ENCODE measurements at places on chromosomes 16 and 17.
A peak's percentile ranks its signal among the peaks of the same experiment; 100 is the strongest.

DNA sequence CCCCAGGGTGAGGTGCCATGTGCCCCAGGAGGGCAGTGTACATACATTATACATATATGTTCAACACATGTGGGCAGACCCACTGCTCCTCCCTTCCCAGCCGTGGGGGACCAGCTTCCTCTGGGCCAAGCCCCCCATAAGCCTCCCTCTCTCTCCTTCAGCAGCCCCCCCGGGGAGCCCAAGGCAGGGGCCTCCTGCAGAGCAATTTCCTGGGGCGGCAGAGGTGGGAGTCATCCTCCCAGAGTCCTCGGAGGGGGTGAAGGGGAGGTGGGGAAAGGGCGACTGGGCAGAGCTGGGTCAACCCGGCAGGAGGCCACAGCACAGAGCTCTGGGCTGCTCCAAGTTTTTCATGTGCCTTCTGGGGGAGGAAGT is 235.1 kb downstream of the ZNF423 start:
- H3K4me1 ChIP-seq = peaks cover 24% of the 10 kb centered on the region
- no peaks in the 10 kb centered on the region for H3K36me3 ChIP-seq
- H3K27me3 ChIP-seq = no peaks in the 10 kb centered on the region
- no peak for DNase-seq
- H3K27ac ChIP-seq = peak overlapping the region; percentile 81

GRCh38 chr16:85114909-85115567 is 2.8 kb upstream of the CIBAR2 start:
- no peak for DNase-seq
- no peaks in the 10 kb centered on the region for H3K4me1 ChIP-seq
- no peaks in the 10 kb centered on the region for H3K27me3 ChIP-seq
- peak overlapping the region; percentile 10 for H3K27ac ChIP-seq

DNA sequence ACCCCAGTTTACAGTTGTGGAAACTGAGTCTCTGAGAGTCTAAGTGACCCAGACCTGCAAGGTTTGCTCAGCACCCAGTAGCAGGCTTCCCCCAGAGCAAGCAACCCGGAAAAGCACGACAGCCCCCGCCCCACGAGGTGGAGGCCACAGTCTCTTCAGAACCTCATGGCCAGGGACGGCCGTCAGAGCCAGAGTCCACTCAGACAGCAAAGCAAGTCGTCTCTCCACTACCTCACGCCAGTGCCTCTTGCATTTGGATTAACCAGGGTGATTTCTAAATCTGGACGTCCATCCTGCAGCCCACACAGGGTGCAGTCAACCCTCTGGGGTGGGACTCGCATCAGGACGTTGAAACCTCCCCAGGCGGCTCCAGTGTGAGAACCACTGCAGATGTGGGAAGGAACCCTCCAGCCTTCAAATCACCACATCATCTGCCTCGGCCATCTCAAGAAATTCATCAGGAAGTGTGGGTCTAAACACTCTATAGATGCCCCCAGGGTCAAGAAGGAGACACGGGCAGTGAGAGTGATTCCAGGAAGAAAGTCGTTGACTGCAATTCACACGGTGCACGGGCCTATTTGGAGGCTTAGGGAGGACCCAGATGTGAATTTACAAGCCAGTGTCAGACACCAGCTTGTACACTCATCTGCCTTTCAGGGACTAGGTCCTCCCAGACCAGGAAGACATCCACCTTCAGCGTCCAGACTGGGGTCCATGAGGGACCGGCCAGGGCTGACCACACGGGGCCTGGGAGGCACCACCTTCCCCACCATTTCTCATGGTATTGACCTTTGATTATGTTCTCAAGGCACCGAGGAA is 20.2 kb upstream of the RBFOX3 start:
- peak; percentile 64 for DNase-seq
- no peak overlapping the region for H3K27ac ChIP-seq
- H3K27me3 ChIP-seq = no peaks in the 10 kb centered on the region
- H3K4me1 ChIP-seq = no peaks in the 10 kb centered on the region
- H3K36me3 ChIP-seq = no peaks in the 10 kb centered on the region

DNA sequence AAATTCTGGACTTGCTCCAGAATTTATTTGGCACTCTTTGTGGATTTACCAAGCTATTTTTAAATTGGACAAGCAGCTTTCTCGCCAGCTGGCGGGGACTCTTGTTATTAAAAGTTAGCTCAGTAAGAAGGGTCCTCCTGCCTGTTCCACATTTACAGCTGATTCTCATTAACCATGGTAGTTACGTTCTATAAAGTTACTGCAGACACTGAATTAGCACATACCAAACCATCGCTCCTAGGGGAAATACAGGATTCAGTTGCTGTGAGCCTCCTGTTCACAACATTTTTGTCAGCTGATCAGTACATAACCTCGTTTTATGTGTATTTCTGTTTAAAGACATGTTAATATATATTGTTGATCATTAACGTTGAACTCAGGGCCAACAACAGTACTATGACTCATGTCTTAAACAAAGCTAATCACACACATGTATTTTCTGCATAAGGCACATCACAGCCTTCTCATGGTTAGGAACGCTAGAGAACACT is 4.2 kb downstream of the LDAF1 start:
- H3K4me1 ChIP-seq = peaks cover 60% of the 10 kb centered on the region
- no peaks in the 10 kb centered on the region for H3K27me3 ChIP-seq
- DNase-seq = no peak
- H3K27ac ChIP-seq = peak overlapping the region; percentile 64
- H3K4me3 ChIP-seq = no peak overlapping the region
- peaks cover 28% of the 10 kb centered on the region for H3K36me3 ChIP-seq

DNA sequence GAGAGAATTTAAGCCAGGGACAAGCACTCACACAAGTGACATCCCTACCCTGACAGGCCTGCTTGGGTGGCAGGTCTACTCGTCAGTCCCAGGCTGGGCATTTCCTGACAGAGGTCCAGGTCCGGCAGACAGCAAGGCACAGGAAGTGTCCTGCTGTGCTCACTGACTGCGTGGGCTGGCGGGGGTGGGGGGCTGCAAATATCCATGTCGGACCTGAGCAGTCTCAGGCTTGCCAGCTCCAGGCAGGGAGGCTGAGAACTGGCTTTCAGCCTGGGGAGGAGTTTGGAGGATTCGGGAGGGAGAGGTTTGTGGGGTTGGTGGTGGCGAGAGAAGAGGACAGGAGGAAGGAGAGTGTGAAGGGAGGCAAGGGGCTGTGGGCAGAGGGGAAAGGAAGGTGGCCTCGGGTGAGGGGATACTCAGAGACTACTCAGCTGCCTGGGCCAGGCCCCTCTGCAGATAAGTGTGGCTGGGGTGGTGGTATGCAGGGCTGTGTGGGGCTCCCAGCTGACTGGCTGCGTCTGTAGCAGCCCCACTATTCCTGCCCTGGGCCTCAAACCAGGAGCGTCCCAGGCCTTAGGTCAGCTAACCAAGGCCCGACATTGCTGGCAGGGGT is 7.8 kb downstream of the HIC1 start:
- H3K36me3 ChIP-seq = peaks cover 23% of the 10 kb centered on the region
- no peak overlapping the region for H3K4me3 ChIP-seq
- H3K27me3 ChIP-seq = no peaks in the 10 kb centered on the region

- peaks cover 57% of the 10 kb centered on the region for H3K4me1 ChIP-seq
- H3K27ac ChIP-seq = peak overlapping the region; percentile 75
Observed at GRCh38 chr17:82283208-82283749, 9.8 kb upstream of the CSNK1D start.

DNA sequence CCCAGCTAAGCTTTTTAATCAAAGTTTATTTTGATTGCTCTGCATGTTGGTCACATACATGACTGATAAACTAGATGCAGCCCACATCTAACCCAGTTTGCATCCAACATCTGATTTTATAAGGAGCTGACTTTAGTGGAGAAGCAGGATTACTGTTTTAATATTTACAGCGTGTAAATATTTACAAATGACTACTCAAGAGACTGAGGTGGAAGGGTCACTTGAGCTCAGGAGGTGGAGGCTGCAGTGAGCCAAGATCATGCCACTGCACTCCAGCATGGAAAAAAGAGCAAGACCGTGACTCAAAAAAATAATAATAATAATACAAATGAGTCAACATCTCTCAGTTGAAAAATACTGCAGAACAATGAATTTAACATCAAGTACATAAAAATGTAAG is 50.8 kb downstream of the PARN start:
- DNase-seq = no peak
- H3K36me3 ChIP-seq = peaks cover 76% of the 10 kb centered on the region
- H3K4me1 ChIP-seq = no peaks in the 10 kb centered on the region
- no peak overlapping the region for H3K4me3 ChIP-seq

GRCh38 chr17:19546289-19547065 is 12.8 kb downstream of the SLC47A1 start:
- H3K4me1 ChIP-seq = peaks cover 12% of the 10 kb centered on the region
- DNase-seq = no peak
- H3K27me3 ChIP-seq = no peaks in the 10 kb centered on the region
- no peak overlapping the region for H3K4me3 ChIP-seq
- no peaks in the 10 kb centered on the region for H3K36me3 ChIP-seq
- peak overlapping the region; percentile 63 for H3K27ac ChIP-seq

- no peaks in the 10 kb centered on the region for H3K36me3 ChIP-seq
- peaks cover 11% of the 10 kb centered on the region for H3K4me1 ChIP-seq
- no peak overlapping the region for H3K4me3 ChIP-seq
- peak overlapping the region; percentile 70 for H3K27ac ChIP-seq
- no peaks in the 10 kb centered on the region for H3K27me3 ChIP-seq
- DNase-seq = no peak
Observed at GRCh38 chr17:27362909-27363308, 69.0 kb downstream of the WSB1 start.

GRCh38 chr16:22787466-22788192 is 26.3 kb upstream of the HS3ST2 start:
- no peak overlapping the region for H3K4me3 ChIP-seq
- peaks cover 16% of the 10 kb centered on the region for H3K4me1 ChIP-seq
- H3K36me3 ChIP-seq = no peaks in the 10 kb centered on the region
- H3K27me3 ChIP-seq = no peaks in the 10 kb centered on the region

DNA sequence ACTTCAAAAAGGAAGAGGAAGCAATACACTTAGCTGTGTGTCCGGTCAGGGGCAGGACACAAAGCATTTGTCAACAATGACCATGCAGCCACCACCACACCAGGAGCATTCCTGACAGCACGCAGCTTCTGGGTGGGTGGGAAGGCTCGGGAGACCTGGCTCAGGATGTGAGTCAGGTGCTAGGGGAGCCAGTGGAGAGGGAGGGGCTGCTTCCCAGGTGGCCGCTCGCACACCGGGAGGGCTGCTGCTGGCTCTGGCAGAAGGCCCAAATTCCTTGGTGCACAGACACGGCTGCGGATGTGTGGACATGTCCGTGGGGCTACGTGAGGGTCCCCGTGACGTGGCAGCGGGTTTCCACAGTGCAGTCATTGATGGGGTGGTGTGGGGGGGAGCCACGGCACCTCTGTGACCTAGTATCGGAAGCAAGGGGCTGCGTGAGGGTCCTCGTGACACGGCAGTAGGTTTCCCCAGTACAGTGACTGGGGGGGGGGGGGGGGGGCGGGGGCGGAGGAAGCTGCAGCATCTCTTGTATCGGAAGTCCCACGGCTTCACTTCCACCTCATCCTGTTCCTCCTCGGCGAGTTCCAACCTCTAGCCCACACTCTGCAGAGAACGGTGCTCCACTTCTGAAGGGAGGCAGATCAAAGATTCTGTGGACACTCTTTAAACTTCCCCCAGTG is 112.8 kb downstream of the ZNF778 start:
- no peaks in the 10 kb centered on the region for H3K27me3 ChIP-seq
- peaks cover 82% of the 10 kb centered on the region for H3K4me1 ChIP-seq
- no peak overlapping the region for H3K4me3 ChIP-seq
- H3K27ac ChIP-seq = no peak overlapping the region
- no peak for DNase-seq

GRCh38 chr17:7110617-7111306 is 3.9 kb downstream of the ASGR2 start:
- H3K27ac ChIP-seq = no peak overlapping the region
- DNase-seq = no peak
- no peaks in the 10 kb centered on the region for H3K4me1 ChIP-seq
- H3K36me3 ChIP-seq = no peaks in the 10 kb centered on the region
- no peak overlapping the region for H3K4me3 ChIP-seq
- H3K27me3 ChIP-seq = no peaks in the 10 kb centered on the region

DNA sequence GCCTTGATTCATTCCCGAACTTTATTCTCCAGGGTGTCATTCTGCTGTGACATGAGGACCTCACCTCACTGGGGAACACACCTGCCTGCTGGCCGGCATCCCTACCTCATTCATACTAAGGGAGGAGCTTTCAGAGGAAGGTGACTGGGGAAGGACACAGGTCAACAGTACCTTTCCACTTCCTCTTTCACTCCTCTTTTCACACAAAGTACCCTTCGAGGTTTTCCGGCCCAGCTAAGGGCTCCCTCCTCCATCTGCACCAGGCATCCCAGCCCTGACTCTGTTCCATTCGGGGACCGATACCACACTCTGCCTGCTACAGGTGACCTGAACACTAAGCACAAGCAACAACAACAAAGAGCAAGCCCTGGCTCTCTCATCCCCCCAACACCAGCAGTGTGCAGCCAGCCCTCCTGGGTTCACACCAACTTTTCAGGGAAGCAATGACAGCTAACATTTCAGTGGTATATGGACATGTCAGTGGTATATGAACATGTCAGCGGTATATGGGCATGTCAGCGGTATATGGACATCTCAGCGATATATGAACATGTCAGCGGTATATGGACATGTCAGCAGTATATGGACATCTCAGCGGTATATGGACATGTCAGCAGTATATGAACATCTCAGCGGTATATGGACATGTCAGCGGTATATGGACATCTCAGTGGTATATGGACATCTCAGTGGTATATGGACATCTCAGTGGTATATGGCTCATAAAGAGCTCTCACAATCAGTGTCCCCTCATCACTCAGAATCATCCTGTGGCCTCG is 16.0 kb downstream of the TRIM25 start:
- H3K27me3 ChIP-seq = no peaks in the 10 kb centered on the region
- H3K27ac ChIP-seq = no peak overlapping the region
- peaks cover 10% of the 10 kb centered on the region for H3K4me1 ChIP-seq
- H3K4me3 ChIP-seq = no peak overlapping the region
- peaks cover 97% of the 10 kb centered on the region for H3K36me3 ChIP-seq

- no peaks in the 10 kb centered on the region for H3K4me1 ChIP-seq
- DNase-seq = peak; percentile 85
- H3K27ac ChIP-seq = no peak overlapping the region
- H3K27me3 ChIP-seq = no peaks in the 10 kb centered on the region
- no peak overlapping the region for H3K4me3 ChIP-seq
- H3K36me3 ChIP-seq = no peaks in the 10 kb centered on the region
Observed at GRCh38 chr17:47800686-47801085, 20.9 kb downstream of the OSBPL7 start.

GRCh38 chr16:53986793-53987192 is 282.8 kb downstream of the FTO start:
- H3K27me3 ChIP-seq = no peaks in the 10 kb centered on the region
- H3K27ac ChIP-seq = no peak overlapping the region
- H3K4me3 ChIP-seq = no peak overlapping the region
- DNase-seq = no peak
